ENCODE measurements at places on chromosomes 2 and 18. TPM values are rescaled to one million over a fixed set of nuclear protein-coding genes. Genes with fewer than 3 reads are reported as not detected.
A peak's percentile ranks its signal among the peaks of the same experiment; 100 is the strongest.

The CIB4 gene
- total RNA-seq, result not detected

The SERPINB10 gene
- not detected for total RNA-seq

The LRRC30 gene
- total RNA-seq, result not detected

The TBR1 gene
- not detected for total RNA-seq

The MXD1 gene
- 136 TPM for total RNA-seq

The PDE11A gene
- total RNA-seq, result 1.8 TPM

The SIX2 gene
- not detected for total RNA-seq

The ACADL gene
- total RNA-seq, result 0.15 TPM

The SLC11A1 gene
- total RNA-seq, result 2.0 TPM

The CNDP1 gene
- total RNA-seq, result not detected

The GAL3ST2 gene
- total RNA-seq, result 50.8 TPM

The AGXT gene
- 0.59 TPM for total RNA-seq

The EMILIN2 gene
- total RNA-seq, result 18.1 TPM

The CRYGD gene
- not detected for total RNA-seq

- no peak for DNase-seq
These were observed 6.7 kb downstream of the GBX2 start for GRCh38 chr2:236161531-236161930.

GRCh38 chr18:45554389-45554737 is 60.9 kb upstream of the SLC14A2 start:
- DNase-seq, result no peak

- DNase-seq, result no peak
These were observed 238.3 kb upstream of the RAB6C start for GRCh38 chr2:129741165-129741564.

- DNase-seq, result no peak
These were observed 60.4 kb upstream of the GAREM1 start for GRCh38 chr18:32530947-32531651.

DNA sequence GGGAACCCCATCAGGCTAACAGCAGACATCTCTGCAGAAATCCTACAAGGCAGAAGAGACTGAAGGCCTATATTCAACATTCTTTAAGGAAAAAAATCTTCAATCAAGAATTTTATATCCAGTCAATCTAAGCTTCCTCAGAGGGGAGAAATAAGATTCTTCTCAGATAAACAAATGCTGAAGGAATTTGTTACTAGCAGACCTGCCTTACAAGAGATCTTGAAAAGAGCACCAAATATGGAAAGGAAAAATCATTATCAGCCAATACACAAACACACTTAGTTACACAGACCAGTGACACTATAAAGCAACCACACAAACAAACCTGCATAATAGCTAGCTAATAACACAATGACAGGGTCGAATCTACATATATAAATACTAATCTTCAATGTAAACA is 96.5 kb downstream of the SUCLG1 start:
- no peak for DNase-seq

GRCh38 chr2:127704641-127705390 is 3.5 kb downstream of the SFT2D3 start:
- DNase-seq, result no peak

DNA sequence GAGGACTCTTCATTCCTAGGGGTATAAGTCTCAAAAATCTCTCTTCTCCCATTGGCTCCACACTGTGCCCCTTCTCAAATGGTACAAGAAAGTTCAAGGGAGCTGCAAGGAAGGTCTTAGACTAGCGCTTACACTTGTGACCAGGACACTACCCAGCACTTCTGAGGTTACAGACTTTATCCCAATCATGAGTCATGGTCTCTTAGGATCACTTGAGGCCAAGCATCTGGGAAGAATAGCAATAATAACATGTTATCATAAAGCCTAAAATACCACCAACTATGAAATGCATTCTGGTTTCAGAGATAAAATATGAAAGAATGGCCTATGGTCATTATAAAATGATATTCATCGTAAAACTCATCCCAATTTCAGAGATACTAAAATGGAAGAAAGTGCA is 309.9 kb upstream of the PKDCC start:
- DNase-seq, result no peak

DNA sequence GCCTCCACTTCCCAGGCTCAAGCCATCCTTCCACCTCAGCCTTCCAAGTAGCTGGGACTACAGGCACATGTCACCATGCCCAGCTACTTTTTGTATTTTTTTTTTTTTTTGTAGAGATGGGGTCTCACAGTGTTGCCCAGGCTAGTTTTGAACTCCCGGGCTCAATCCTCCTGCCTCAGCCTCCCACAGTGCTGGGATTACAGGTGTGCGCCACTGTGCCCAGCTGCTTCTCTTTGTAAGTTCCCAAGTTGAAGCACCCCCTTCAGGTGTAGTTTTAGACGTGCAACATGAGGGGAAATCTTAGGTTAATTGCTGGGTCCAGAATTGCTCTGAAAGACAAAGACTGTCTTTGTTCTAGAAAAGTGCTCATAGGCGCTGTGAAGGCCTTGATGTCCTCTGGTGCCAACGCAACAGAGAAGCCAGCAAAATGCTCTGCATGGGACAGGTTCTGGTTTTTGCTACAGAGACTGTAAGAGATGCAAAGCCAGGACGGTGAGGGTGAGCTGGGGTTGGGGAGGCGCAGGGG is 46.6 kb downstream of the RRM2 start:
- DNase-seq, result no peak

DNA sequence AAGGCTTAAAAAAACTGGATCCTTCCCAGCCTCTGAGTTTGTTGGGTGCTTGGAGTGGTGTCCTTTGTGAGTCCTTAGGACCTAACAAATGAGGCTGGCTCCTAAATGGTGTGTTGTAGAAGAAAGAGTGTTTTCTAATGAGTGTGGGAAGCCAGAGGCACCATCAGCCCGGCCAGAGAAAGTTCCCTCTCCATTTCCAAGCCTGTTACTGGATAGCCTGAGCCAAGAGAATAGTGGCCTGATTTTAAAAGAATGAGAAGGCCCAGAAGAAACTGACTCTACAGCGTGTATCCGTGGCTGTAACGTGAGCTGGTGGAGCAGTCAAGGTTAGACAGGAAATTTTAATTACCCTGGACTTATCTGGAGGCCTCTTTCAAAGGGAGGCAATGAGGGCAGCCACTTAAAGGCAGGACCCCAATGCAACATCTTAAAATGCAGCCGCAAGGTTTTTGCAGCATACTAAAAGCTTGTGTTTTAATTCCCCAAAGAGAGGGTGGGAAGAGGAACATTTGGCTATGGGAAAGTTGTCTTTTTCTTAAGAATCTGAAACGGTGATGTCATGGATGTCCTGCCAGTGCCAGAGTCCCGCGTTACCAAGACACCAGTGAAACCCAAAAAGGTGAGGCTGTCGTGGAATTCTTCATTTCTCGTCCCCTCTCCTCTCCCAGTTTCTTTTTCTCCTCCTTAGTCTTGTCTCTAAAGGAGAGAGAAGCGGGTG is 4.6 kb downstream of the EFHD1 start:
- no peak for DNase-seq

DNA sequence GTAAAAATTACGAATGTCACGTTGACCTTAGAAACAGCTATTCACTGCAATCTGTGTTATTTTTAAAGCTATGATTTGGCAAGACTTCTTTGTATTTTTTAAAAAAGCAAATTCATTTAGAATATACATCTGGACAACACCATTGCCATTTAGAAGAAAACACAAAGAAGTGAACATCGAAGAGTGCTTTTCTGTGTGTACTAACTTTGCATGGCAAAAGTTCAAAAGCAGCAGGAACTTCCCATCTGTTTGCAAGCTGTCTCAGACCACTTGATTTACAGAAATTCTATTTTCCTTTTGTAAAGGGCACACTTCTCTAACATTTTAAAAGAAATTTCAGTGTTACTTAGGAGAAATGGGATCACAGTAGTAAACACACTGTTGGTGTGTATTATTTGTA is 145.9 kb downstream of the CALCRL start:
- DNase-seq, result no peak

DNA sequence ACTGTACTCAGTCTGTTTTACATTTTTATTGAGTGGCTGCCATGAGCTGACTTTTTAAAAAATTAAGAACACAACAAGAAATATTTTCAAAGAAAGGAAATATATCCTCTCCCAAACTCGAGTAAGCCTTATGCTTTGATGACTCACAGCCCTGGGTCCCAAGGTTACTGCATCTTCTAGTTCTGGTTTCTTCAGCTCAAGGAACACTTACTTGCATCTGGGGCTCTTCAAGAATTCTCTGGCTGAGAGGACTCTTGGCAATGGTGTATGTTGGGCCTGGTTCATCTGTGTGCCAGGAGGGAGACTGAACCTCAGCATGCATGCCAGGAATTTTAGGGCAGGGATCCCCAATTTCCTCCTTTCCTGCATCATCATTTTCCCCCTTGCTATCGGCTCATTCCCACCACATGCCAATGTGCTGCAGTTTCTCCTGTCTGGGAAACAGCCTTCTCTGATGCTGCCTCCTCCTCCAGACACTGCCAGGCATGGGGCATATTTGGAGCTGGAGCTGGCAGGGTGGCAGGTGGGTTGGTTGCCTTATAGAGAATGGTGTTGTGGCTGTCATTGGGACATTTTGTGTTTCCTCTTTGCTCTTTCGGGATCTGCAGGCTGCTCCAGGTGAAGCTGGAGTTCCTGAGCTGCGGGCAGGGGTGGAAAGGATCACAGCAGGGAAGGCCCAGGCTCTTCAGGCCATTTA is 192.2 kb upstream of the HS6ST1 start:
- DNase-seq, result no peak

DNA sequence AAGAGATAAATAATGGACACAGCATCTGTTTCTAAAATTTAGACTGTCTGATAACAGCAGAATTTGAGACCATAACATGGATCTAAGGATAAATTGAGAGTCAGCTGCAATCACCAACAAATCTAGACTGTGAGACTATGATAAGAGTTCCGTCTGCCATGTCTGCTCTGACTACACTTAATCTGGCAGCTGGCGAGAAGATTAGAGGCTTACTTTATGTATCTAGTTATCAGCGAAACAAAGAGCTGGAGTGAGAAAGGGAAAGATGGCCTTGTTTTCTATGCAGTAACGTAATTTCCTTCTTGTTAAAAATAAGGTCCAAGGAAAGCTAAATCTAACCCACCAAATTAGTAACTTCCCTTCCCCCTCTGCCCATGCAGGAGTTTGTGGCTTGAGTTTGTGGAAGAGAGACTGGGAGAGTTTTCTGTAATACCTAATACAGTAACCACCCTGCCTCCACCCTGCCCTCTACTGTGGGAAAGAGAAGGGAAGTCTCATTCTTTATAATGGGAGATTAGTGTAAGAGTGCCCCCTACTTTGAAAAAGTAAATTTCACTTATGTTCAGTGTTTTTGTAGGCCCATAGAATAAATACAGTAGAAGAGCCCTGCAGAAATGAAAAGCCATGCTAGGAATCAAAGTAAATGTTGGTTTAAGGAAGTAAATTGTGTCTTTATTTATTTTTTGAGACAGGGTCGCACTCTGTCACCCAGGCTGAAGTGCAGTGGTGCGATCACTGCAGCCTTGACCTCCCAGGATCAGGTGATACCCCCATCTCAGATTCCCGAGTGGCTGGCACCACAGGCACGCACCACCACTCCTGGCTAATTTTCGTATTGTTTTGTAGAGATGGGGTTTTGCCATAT is 27.5 kb downstream of the EML4 start:
- DNase-seq, result peak; percentile 63

DNA sequence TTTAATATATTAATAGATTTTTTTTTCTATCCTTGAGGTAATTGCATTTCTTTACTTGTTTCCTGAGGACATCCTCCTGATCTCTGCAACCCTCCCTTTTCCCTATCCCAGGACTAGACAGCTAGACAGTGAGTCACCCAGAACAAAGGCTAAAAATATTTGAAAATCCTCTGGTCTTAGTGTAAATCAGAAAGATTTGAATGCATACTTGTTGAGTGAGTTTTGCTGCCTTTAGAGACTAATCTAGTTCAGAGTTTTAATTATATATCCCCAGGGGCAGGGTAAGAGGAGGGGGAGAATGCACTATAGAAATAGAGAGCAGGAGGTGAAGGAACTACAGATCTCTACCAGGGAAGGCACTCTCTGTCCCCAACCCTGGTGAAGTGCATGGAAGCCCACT is 202.3 kb upstream of the TCF4 start:
- no peak for DNase-seq

GRCh38 chr18:2609604-2610003 is 38.2 kb downstream of the NDC80 start:
- no peak for DNase-seq

DNA sequence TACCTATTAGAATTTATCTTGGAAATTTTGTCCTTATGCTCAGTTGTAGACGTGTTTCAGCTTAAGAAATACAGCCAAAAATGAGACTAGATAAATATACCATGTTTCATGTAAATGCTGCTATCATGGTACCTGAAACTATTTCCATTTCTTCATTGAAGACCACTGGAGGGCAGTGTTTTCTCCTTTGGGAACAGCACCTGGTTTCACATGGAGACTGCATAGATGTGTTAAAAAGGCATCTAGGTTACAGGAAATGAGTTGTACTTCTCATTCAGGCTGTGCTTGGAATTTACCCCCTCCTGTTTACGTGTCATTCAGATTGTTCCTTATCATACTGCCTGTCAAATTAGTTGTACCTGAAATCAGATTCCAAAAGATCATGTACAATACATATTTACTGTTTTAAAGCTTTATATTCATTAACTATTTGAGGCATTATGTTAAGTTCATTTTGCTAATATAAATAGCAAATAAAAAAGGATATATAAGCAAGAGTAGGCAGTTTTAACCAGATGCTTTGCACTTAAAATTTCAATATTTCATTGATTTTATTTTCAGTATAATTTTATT is 57.3 kb upstream of the PSMD14 start:
- DNase-seq, result no peak

GRCh38 chr2:189233527-189233926 is 54.0 kb upstream of the COL5A2 start:
- DNase-seq, result no peak

- no peak for DNase-seq
These were observed 62.5 kb downstream of the PHLPP1 start for GRCh38 chr18:62777814-62778213.

GRCh38 chr2:19073522-19073921 is 284.9 kb downstream of the OSR1 start:
- DNase-seq, result no peak

DNA sequence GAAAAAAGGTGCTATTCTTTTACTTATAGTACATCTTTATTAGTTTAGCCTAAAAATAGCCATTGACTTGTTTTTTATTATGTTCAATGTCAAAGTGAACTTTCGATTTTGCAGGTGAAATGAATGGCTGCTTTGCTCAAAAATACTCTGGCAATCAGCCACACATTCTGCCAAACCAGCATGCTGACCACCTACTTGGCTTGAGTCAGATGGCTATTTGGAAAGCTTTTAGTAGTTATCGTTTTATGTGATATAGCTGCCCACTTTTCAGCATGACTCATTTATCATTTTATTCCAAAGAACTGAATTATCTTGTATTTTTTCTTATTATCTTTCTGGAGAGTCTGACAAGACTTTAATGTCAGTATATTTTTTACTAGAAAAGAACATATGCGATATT is 1615.8 kb upstream of the TMEFF2 start:
- DNase-seq, result no peak

DNA sequence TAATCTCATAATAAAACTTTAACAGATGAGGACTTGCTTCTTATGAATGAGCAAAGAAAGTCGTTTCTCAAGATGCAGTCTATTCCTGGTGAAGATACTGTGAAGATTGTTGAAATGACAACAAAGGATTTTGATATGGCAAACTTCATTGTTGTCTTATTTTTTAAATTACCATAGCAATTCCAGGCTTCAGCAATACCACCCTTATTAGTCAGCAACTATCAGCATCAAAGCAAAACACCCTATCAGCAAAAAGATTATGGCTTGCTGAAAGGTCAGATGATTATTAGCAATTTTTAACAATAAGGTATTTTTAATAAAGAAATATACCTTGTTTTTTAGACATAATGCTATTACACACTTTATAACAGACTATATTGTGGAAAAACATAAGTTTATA is 88.3 kb downstream of the COL5A2 start:
- no peak for DNase-seq

All from left colon (tissue), 2 donors.